A172 (cell line): ENCODE measurements at places on chromosomes 16 and 17.
A peak's percentile ranks its signal among the peaks of the same experiment; 100 is the strongest.

- peak; percentile 100 for DNase-seq
Measured at GRCh38 chr17:19448341-19449268, 37.6 kb downstream of the RNF112 start.

DNA sequence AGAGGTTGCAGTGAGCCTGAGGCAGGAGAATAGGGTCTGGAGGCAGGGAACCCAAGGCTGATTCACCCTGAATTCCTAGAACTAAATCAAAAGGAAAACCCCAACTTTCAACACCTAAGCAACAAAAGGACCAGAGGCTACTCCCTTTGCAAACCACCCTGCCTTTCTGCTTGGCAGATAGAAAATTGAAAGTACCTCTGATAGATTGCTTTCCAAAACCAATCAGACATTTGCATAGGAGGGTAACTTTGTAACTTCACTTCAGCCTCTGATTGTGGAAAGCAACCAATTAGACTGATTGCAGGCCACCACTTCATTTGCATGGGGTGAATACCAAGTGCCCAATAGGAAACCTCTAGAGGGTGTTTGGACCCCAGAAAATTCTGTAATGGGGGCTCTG lies 10.9 kb upstream of the TMEM98 start:
- no peak for DNase-seq

DNA sequence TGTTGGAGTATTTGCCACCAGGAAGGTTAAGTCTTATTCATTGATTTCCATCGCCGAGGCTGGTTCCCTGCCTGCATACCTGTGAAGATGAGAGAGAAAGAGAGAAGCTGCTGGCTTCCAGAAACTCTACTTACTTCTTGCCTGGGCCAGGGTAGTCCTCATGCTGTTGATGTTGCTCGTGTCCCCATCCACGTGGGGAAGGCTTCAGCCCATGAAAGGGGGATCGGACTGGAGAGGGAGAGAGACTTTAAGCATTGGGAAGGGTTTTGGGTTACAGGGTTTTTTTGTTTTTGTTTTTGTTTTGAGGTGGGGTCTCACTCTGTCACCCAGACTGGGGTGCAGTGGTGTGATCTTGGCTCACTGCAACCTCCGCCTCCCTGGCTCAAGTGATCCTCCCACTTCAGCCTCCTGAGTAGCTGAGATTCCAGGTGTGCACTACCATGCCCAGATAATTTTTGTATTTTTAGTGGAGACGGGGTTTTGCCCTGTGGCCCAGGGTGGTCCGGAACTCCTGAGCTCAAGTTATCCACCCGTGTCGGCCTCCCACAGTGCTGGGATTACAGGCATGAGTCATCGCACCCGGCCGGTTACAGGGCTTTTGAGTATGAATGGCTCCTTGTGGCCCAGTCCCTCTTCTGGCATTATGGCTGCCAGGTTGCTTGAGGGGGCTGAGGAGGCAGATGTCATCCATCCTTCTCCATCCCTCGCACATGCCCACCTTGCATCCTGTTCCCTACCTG lies 26.6 kb downstream of the ITGB3 start:
- DNase-seq, result peak; percentile 77

GRCh38 chr17:63490329-63490728 lies 13.5 kb downstream of the ACE start:
- no peak for DNase-seq

DNA sequence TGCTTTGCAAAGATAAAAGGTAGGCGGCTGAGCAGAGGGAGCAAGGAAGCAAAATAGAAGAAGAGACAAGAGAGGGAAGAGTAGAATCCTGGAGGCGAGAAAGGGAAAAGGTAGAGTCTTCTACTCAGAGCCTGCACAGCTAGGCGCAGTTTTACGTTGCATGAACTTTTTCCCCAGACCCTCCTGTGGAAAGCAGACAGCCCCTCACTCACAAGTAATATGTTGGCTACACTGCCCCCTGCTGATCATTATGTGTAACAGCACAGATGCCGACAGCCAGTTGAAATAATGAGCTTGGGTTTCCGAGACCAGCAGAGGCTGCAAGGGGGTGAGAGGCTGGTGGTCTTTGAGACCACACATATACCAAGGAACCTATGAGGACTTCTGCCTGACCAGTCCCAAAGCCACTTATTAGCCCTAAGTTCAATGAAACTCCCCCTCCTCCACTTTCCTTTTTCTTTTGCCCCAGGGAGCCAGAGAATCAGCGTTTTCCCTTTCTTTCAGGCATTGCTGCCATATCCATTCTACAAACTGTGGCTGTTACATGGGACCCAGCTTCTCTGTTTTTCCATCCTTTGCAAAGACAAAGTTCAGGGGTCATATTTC lies 22.5 kb upstream of the CMTR2 start:
- DNase-seq, result peak; percentile 14

DNA sequence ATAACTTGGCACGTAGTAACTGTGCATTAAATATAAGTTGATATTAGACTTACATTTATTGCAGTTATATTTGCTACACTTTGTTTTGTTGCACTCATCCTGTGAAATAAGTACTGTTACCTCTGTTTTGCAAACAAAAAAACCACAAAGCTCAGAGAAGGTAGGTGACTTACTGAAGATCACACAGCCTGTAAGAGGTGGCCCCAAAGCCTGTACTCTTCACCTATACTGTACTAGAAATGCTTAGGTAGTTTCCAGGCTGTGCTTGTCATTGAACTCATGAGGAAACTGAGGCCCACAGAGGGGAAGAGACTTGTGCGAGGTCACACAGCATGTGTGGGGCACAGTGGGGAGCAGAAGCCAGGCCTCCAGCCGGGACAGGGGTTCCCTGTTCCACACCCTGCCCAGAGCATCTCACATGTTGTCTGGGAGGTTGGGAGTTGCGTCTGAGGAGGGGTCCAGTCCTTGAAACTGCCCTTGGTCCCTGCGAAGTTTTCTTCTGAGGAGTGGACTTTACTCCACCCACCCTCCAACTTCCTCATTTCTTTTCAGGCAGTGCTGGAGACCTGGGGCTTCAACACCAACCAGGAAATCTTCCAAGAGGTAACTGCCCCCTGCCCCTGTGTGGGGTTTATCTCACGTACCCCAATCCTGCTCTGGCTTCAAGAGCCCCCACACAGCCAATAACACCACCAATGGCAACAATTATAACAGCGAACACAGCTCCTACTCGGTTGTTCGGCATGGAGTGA lies 13.0 kb downstream of the CETP start:
- no peak for DNase-seq

DNA sequence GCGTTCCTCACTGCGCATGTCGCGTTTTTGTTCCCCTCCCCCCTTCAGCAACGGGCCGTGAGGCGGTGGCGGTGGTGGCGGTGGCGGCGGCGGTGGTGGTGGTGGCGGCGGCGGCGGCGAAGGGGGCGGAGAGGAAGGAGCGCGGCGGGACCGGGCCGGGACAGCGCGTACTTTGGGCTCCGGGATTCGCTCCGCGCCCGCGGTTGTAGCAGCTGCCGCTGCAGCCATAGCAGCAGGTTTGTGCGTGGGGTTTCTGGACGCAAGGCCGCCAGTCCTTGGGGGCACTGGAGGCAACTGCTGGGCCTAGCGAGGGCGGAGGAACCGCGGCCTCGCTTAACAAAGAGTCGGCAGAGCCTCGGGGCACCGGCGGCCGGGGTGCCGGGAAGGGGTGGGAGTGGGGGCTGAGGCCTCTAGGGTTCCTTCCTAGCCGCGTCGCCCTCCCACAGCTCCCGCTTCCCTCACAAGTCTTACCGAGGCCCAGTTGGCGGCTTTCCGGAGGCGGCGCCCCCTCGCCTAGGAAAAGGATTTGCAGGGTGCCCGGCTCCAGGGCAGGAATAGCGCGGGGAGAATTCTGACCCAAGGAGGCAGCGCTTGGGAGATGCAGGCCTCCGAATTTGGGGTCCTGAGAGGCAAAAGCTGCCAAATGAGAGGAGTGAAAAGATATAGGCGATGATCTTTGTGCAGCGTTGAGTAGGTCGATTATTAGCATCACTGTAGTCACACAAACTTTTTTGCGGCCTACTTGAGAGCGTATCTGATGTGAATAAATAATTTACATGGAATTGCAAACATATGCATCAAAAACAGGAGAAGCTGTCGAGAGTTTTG lies at the start of gene DDX42:
Gene DDX42, plus strand, starts transcription at position 30 of the 828 bp plus-strand sequence. CDS start 12,880 bp downstream, outside the sequence.
- DNase-seq, result peak; percentile 25

GRCh38 chr17:35666070-35666469 lies 65.4 kb upstream of the RASL10B start:
- DNase-seq, result no peak

- peak; percentile 70 for DNase-seq
Measured at GRCh38 chr16:85162478-85163277, 50.4 kb upstream of the CIBAR2 start.

GRCh38 chr17:77504652-77505155 lies 363.9 kb downstream of the SEC14L1 start:
- DNase-seq, result no peak

GRCh38 chr17:73588891-73589290 lies 55.4 kb downstream of the SDK2 start:
- DNase-seq, result peak; percentile 15

GRCh38 chr17:7352503-7352889 lies 534 bp downstream of the KCTD11 start:
- no peak for DNase-seq

- no peak for DNase-seq
Measured at GRCh38 chr17:59333836-59334235, 2.4 kb downstream of the YPEL2 start.

DNA sequence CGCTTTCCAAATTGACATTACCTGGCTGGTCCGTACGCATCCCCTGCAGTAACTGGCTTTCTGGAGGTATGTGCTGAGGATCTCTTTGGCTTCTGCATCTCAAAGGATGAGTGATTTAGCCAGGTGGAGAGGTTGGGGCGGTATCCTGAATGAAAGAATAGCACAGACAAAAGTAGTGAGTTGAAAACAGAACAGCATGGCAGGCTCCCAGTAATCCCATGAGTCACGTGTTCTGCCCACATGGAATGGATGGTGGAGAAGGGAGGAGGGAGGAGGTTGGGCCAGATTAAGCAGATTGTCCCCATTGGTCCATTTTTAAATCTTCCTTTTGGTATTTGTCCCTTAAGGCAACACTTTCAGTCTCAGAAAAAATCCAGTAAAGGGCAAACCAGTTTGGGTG lies 176.0 kb downstream of the WWOX start:
- no peak for DNase-seq

DNA sequence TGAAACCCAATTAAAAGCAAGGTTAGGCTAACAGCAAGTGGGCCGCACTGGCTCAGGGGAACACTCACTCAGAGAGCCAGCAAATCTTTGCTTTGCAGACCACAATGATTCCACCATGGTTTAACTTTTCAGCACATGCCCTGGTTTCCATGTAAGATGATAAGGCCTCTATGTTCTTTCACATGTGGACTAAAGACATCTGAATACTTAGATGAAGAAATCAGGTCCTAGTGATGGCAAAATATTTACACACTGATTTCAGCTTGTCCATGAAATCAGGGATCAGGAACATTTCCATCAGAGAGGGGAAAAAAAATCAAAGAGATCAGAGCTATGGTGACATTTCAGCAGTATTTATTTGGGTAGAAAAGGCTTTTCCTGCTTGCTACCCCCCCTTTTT lies 258.2 kb upstream of the IRX5 start:
- DNase-seq, result no peak

- no peak for DNase-seq
Measured at GRCh38 chr17:43758497-43759174, at the start of gene SOST. SOST (minus strand) TSS chr17:43758791; CDS start chr17:43758741, 50 bp downstream.

DNA sequence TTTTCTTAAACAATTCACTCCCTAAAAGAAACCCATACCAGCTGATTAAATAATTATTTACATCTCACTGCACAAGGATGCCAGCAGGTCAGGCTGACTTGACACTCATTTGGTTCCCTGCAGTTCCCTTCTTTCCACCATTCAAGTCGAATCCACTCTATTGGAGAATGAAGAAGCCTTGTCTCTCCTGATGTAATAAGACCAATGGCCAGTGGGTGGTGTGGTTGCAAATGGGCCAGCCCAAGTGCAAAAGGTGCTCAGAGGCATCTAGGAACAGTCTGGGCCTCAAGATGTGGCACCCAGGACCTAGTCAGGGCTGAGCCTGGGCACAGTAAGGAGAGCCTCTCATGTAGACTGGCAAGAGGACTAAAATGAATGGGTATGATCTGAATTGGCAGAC lies 9.3 kb downstream of the C16orf78 start:
- no peak for DNase-seq

- no peak for DNase-seq
Measured at GRCh38 chr16:23110257-23110899, 38.9 kb downstream of the USP31 start.

- DNase-seq, result no peak
Measured at GRCh38 chr17:64685705-64686104, 23.6 kb upstream of the SMURF2 start.

- no peak for DNase-seq
Measured at GRCh38 chr17:59392973-59393679, 61.7 kb downstream of the YPEL2 start.

DNA sequence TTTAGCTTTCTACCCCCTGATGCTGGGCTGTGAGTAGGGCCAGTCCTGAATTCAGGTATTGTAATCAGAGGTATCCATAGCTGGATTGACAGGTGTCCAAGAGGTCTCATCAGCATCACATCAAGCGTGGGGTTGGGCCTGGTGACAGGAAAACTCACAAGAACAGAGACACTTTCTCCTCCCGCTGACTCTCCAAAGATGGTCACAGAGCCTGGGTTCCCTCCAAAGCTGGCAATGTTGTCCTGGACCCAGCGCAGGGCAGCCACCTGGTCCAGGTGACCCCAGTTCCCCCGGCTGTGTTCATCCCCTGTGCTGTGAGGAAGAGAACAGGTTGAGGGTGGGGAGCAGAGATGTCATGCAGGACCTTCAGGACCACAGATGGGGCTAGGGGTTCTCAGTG lies 11.7 kb downstream of the CES1 start:
- no peak for DNase-seq

GRCh38 chr16:4979736-4980660 lies 21.9 kb downstream of the SEC14L5 start:
- DNase-seq, result no peak

DNA sequence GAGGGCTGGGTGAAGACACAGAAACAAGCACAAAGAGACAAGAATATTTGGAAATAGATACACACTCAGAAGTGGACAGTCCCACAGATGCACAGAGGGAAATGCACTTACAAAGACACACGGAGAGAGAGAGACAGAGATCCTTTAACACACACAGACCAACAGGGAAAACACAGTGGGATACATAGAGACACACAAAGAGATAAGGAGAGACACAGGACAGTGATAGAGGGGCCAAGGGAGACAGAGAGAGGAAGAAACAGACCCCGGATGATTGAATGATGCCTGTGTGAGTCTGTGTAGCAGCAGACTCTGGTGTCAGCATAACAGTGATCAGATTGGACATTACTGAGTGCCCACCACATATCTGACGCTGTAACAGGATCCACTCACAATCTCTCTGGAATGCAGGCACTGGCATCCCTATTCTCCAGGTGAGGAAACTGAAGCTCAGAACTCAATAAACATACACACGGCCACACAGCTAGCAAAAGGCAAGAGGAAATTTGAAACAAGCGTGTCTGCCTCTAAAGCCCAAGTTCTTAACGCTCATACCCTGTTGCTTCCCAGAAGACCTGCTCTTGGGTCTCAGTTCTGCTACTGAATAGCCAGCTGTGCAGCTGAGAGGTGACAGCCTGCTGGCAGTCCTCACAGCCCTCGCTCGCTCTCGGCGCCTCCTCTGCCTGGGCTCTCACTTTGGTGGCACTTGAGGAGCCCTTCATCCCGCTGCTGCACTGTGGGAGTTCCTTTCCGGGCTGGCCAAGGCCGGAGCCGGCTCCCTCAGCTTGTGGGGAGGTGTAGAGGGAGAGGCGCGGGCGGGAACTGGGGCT lies 186.3 kb upstream of the NLRP1 start:
- no peak for DNase-seq

- no peak for DNase-seq
Measured at GRCh38 chr16:7422036-7422888, 89.6 kb downstream of the RBFOX1 start.

GRCh38 chr16:35599429-35600160 lies 2140.2 kb downstream of the TP53TG3F start:
- no peak for DNase-seq

GRCh38 chr17:58913552-58913951 lies 157.9 kb downstream of the PPM1E start:
- no peak for DNase-seq
